ENCODE measurements at places on chromosomes 2 and 18.
A peak's percentile ranks its signal among the peaks of the same experiment; 100 is the strongest.

DNA sequence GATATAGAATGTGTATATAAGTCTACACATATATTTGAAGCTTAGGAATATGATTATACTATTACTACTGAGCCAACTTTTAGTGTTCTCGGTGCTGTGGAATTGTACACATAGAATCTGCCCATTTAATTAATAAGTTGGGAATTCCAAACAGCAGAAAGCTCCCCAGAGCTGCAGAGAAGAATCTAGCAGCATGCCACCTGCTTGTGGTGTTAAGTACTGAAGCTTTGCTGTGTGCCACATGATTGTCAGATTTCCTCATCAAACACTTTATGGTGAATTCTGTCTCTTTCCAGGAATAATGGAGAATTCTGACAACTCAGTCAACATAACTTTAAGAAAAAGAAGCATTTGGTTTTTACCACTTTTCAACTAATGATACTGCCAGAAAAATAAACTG is 117.8 kb downstream of the WDSUB1 start:
- no peak for DNase-seq

DNA sequence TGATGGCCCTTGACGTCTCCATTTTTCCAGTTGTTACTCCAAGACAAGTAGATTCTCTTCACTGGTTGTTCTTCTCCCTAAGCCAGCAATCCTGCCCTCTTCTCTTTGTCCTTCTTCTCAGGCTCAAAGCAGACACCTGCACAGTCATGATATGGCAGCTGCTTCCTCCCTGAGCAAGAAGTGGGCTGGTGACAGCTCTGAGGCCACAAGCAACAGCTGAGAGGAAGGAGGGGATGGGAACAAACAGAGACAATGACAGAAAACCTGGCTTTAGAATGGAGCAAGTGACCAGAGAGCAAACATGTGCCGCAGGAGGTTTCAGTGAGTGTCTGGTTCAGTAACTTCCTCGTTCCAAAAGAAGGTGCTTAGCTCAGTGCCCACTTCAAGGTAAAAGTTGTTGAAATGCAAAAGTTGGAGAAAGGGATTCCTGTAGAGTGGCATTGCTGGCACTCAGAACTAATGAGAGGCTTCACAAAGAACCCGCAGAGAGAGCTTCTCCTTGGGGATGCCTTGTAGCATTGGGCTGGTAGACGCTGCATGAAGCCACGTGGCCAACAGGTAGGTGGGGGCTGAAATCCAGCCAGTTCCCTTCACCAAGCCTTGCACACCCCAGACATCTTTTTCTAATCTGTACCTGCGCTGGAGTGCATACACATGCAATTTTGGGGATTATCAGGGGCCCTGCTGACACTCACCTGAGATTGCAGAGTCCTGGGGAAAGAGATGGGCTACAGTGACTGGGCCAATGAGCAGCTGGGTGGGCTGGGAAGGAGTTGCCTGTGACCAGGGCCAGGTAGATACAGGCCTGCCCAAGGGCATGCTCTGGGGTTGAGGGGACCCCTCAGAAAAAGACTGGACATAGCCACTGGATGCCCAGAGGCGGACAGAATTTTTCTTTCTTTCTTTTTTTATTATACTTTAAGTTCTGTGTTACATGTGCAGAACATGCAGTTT is 153.3 kb upstream of the RAB12 start:
- DNase-seq: no peak

DNA sequence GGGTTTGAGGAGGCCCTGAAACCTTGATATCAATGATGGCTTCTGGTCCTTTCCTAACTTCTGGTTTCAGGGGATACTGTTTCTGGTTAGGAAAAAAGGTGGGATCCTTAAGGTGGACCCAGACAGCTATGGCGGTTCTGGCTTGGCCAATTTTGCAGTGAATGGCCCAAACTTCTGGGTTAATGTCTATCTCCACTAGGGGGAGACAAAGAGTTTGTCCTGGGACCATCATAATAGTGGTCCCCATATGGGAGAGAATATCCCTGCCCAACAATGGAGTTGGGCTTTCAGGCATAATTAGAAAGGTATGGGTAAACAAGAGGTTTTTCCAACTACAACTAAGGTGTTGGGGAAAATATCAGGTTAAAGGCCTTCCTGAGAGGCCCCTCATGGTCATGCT is 273.5 kb downstream of the CALCRL start:
- DNase-seq: no peak

- DNase-seq: peak; percentile 90
These were observed 10.9 kb downstream of the INPP4A start for GRCh38 chr2:98455494-98455976.

GRCh38 chr2:240585681-240586197 is 795 bp upstream of the CAPN10 start:
- no peak for DNase-seq

GRCh38 chr2:119414894-119415293 is 16.8 kb upstream of the TMEM37 start:
- no peak for DNase-seq

DNA sequence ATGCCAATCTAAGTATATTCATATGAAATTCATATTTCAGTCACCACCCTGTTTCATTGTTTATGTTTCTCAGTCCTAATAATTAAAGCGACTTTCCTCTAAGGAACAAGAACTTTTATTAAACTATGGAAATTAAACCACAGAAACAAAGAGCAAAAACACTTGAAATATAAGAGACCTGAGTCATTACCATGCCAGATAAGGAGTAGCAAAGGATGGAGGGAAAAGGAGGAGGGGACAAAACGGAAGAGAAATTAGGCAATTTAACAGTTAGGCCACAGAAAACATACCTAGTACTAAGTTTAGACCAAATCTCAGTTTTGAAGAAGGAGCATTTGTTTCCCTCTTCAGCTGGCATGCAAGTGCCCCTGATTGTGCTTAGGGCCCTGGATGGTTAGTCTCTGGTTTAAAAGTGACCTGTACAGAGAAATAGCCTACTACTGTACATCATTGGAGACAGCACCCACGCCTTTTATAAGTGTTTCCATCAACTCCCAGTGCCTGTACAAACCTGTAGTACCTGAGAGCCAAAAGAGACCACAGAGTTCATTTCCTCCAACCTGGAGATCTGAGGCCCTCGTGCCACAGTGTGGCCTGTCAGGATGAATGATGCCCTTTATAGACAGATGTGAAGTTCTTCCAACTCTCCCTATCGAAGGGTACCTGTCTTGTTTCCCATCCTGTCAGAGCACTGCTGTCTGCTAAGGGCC is 74.5 kb downstream of the SPATS2L start:
- DNase-seq: no peak

GRCh38 chr2:853203-853870 is 97.3 kb upstream of the SNTG2 start:
- no peak for DNase-seq

GRCh38 chr2:88071365-88071764 is 3.7 kb downstream of the SMYD1 start:
- no peak for DNase-seq

DNA sequence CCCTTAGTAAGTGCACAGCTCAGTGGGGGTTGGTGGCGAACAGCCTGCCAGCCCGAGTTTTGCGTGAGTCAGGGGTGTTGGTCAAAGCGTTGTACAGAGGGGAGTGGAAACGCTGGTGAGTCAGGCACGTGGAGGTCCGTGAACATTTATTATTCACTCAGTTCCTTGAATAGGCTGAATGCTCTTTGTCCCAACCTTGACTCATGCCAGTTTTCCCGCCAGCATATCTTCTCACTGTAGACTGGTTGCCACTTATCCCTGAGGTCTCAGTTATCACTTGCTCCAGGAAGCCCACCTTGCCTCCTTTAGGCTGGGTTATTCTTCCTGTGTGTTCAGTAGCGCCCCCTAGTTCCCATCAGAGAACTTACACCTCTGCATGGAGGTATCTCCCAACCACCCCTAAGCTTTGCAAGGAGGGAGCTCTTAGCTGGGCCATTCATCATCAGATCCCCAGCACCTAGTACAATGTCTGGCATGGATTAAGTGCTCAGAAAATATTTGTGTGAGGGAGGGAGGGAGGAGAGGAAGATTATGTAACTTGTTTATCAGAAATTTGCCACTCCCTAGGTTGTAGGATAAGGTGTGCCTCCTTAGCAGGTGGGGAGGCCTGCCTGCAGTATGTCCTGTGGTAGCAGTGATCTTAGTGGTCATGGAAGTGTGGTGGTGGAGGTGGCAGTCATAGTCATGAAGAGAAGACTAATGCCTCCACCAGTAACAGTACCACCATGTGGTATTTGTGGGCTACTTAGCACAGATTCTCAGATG is 72.1 kb downstream of the CABLES1 start:
- no peak for DNase-seq

GRCh38 chr2:174518395-174518794 is 31.6 kb upstream of the GPR155 start:
- no peak for DNase-seq

- no peak for DNase-seq
These were observed 281.8 kb downstream of the GULP1 start for GRCh38 chr2:188573453-188573852.

GRCh38 chr2:209942936-209943605 is 59.4 kb upstream of the RPE start:
- DNase-seq: no peak

DNA sequence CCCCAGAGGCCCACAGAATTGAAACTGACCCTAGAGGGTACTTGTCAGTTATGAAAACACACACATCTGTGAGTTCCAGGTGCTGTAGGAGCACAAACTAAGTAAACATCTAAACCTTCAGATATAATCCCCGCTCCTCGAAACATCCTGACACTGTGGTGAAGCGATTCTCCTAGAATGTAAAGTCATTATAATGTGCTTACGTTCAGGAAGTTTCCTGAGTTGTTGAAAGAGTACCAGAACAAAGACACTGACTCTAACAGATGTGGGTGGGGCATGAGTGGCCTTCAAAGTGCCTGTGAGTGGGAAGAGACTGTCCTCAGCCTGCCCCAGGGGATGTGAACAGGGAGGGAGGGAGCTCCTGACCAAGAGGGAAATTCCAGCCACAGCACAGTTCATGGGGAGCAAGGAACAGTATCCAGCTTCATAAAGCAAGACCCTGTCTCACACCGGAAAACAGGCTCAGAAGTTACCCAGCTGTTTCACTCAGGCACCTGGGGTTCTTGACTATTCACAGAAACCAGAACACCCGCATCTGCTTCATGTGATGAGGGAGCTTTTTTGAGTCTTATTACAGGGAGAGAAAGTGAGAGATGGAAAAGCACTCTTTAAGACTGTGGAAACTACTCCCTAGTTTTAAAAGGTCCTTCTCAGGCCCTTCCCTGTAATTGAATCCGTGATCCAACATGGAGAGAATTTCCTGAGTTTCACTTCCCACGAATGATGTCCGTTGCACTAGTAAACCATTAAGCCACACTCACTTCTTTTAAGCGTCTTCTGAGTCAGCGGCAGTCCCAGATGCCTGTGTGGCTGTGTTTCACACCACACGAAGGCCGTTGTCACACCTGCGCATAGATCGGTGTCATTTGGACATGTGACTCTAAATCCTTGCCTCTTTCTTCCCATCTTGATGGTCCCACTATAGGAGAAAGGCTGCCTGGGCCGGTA is 88.6 kb upstream of the EML6 start:
- DNase-seq: peak; percentile 69

- DNase-seq: no peak
These were observed 198.2 kb downstream of the ADCYAP1 start for GRCh38 chr18:1102848-1103247.

DNA sequence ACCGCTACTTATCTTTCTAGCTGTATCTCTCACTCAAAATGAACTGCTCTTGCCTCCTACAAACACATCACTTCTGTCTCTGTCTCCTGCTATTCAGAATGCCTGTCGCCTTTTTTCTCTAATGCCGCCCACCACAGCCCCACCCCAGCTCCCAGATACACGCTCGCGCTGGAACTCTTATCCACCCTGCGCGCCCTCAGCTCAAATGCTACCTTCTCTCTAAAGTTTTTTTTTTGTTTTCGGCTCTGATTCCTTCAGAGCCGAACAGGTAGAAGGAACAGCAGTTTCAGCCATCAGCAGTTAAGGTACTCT is 3.9 kb upstream of the SOS1 start:
- DNase-seq: peak; percentile 43

DNA sequence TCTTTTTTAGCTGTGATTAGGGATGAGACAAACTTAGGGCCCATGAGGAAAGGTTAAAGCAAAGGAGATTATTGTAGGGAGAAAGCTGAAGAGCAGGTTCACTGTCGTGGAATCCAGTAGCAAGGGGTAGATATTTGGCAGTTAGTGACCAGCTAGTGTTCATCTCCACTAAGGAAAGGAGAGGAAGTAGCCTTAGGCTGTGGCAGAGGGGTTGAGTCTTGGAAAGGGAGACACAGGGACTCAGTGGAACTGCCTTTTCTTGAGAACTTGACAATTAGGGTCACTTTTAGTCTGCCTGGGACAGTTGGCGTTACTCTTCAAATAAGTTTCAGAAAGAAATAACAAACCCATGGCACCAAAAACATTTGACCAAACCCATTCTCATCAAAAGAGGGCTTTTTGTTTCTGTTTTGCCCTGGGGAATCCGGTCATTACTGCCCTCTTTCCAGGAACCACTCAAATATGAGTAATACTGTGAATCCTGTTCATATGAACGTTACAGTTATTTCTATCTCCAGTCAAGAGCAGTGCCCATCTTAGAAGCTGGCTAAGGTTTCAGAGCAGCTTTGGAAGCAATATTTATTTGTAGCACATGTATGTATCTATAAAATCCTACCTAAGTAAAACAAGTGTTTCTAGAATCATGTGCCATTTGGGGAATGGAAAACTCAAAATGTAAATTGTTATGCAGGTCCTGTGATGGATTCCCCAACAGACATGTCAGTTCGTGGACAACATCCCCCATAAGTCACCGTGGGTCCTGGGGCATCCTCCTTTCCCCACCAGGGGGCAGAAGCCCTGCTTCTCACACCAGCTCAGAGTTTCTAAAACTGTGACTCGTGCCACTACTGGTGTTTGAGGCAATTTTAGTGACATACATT is 77.3 kb upstream of the PHLPP1 start:
- DNase-seq: peak; percentile 35

- DNase-seq: no peak
These were observed 96.7 kb downstream of the GAREM1 start for GRCh38 chr18:32373995-32374394.

- DNase-seq: peak; percentile 4
These were observed 697.0 kb upstream of the ID2 start for GRCh38 chr2:7984693-7985353.
